ENCODE measurements at places on chromosomes 12 and 14.
A peak's percentile ranks its signal among the peaks of the same experiment; 100 is the strongest.

DNA sequence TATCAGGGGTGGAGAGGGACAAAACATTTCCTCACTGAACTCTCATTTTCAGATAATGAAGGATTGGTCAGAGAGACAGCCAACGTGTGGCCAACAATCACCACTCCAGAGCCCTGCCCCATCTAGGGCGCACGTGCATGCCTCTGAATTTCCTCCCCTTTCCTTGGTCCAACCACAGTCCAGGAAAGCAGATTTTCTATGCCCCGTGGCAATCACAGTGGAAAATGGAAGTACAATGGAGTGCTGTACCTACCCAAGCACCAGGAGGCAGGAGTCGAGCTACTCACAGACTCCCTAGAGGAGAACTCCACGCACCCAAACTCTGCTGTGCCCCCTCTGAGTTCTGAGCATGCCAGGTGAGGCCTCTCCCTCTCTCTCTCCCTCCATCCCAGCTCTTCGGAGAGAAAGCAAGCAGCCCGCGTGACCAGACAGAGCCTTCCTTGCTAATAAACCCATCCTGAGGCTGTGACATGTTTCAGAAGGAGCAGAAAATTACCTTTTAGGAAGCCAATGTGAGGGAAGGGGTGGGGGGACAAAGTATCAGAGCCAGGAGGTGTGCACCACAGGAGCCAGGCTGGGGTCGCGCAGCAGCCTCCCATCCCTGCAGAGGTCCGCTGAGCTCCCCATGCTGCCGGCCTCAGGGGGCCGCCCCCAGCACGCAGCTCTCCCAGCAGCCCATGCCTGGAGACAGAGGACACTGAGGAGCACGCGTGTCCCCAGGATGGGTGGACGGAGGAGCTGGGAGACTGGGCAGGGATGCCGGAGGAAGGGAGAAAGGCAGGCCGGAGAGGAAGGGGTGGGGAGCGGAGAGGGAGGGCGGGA is 73.4 kb downstream of the PITPNM2 start:
- DNase-seq: no peak

GRCh38 chr12:18851271-18851670 is 113.4 kb downstream of the CAPZA3 start:
- DNase-seq: no peak

- no peak for DNase-seq
Observed at GRCh38 chr14:103195828-103196615, 72.8 kb downstream of the TNFAIP2 start.

- DNase-seq: no peak
Observed at GRCh38 chr12:98127336-98127679, 388.1 kb upstream of the TMPO start.

GRCh38 chr14:64502887-64503433 is 678 bp downstream of the ZBTB25 start:
- DNase-seq: peak; percentile 28

- DNase-seq: no peak
Observed at GRCh38 chr14:53850714-53851296, 105.8 kb downstream of the BMP4 start.

DNA sequence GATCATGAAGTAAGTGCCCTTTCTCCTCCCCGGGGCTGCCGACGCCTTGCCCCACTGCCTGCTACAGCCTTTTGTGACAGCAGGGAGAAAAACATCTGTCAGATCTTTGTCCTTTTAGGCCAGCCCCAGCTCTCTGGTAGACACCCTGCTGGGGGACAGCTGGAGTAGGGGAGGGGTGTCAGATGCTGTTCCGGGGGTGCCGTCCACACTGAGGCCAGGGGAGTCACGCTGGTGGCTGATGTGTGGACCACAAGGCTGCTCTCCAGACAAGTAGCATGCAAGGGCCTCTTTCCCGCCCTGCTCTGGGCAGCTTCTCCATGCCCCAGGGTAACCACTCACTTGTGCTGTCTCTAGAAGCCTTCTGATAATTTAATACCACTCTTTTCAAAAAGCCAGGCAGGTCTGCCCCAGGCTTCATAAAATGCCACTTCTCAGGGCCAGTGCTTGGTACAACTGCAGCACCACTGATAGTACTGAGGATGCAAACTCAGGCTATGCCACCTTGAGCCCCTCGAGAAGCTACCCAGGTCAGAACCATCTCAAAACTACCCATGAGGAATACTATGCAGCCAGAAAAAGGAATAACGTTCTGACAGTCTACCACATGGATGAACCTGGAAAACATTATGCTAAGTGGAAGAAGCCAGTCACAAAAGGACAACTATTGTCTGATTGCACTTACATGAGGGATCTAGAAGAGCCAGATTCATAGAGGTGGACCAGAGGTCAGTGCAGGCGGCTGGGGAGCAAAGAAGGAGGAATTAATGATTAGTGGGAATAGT is 66.0 kb upstream of the RIN3 start:
- DNase-seq: no peak

DNA sequence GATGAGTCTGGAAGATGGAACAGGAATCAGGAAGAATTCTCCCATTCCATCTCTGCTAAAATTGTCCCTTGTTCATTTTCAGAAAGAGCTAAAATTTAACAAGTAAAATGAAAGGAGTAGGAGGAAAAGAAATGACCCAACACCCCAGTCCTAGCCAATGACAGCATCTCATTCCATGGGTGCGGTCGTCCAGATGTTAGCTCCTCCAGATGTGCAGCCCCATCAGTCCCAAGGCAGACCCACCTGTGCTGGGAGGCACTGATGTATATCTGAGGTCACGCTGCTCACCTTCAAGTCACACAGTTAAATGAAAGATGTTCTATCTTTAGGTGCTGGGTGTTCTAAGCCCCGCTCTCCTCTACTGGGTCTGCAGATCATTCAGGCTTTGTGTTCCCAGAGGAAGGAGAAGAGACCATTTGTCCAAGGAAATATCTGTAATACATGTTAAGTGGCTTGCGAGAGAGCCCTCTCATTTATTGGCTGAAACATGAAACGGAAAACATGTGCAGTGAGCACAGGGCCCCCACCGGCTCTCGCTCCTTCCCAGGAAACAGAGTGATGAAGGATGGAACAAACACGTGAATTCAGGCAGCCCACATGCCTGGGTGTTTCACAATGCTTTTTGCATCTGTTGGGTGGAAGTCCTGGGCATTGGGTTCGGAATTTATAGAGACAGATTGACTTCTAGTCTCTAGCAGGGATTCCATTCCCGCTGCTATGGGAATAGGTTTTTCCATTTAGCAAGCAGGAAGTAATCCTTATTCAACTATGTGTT is 294.6 kb downstream of the NUAK1 start:
- no peak for DNase-seq

GRCh38 chr12:61870658-61871484 is 389.3 kb upstream of the USP15 start:
- peak; percentile 7 for DNase-seq

- no peak for DNase-seq
Observed at GRCh38 chr14:68657300-68658028, 135.4 kb downstream of the ZFP36L1 start.

DNA sequence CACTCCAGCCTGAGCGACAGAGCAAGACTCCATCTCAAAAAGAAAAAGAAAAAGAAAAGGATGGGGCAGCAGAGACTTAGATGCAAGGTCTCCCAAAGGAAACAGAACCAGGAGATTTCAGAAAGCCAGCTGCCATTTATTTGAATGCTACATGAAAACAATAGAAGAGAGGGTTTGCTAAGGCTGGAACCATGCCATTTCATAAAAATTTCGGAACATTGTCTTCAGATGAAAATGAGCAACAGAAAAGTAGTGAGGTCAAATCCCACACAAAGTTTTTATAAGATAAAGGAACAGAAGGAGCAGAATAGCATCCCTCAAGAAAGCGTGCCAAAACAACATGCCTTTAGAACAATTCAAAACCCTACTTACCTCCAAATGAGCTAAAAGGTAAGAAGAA is 175.3 kb downstream of the ETV6 start:
- DNase-seq: no peak

- no peak for DNase-seq
Observed at GRCh38 chr12:101498252-101498651, 23.1 kb downstream of the SPIC start.

- DNase-seq: no peak
Observed at GRCh38 chr12:94817695-94818075, 167.3 kb upstream of the TMCC3 start.

DNA sequence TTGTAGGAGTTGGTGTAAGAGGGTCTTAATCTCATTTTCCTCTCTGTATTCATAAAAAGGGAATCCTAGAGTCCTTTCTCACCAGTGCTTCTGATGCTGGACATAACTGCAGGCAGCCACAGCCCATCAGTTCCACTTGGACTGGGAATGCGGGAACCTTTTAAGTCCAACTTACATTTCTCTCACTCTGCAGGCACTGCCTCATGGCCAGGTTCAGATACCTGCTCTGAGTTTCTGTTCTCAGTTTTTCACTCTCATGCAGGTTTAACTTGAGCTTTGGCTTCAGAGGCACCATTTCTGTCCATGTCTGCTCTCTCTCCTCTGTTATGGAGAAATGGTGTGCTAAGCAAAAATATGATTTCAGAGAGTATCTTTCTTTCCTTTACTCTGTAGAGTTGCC is 4.2 kb downstream of the ACVR1B start:
- DNase-seq: no peak

- DNase-seq: no peak
Observed at GRCh38 chr12:49968471-49968870, 4.3 kb upstream of the AQP6 start.

DNA sequence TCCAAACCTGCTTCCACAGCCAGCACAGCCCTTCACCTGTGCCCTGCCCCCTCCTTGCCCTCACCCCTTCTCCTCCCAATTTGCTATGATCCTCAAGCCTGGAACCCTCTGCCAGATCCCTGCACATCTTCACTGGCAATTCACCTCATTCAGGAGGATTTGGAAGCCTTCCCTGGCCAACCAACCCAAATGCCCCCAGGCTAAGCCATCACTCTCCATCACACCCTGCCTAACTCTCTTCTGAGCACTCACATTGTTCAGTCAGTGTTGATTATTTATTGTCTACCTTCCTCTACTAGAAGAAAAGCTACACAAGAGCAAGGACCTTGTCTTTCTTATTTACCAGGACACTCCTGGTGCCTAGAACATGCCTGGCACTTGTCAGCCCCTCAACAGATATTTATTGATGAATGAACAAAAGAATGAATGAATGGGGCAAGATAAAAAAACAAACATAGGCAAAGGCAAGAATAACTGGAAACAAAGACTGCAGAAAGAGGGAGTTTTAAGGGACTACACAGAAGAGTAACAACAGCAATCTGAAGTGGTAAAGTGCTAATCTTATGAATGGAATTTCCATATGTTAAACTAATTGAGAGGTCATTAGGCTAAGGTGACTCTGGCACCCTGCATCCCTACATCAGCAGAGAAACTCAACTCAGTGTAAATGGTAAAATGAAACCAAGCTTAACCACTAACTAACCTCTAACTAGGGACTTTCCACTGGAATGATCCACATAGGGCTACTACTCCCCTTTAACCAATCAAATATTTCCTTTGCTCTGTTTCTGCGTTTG is 33.4 kb downstream of the TMTC1 start:
- no peak for DNase-seq

DNA sequence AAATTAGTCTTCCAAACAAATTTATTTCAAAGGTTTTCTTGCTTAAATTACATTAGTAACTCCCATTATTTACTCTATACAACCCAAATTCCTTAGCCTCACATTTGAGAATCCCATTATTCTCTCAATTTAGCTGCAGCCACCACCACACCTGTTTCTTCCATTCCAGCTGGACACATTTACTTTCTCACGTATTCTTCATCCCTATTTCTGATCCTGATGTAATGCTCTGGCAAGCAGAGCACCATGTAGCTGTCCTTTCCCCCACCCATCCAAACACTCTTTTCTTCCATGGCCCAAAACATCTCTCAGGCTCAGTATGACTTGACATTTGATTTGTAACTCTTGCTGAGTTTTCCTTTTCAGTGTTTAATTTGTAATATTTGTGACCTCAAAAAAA is 240.2 kb upstream of the CLEC14A start:
- no peak for DNase-seq

DNA sequence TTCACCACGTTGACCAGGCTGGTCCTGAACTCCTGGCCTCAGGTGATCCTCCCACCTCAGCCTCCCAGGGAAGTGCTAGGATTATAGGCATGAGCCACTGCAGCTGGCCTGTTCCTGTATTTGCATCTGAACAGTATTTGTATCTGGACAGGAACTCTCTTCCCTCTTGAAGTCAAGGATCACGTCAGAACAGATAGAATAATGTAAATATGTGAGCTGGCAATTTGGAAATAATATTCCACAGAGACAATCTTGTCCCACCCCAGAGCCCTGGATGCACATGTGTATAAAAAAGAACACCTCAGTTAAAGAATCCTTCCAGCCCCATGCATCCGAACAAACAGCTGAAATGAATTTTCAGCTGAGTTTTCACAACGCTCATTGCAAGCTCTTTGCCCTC is 118.3 kb downstream of the VEZT start:
- no peak for DNase-seq

DNA sequence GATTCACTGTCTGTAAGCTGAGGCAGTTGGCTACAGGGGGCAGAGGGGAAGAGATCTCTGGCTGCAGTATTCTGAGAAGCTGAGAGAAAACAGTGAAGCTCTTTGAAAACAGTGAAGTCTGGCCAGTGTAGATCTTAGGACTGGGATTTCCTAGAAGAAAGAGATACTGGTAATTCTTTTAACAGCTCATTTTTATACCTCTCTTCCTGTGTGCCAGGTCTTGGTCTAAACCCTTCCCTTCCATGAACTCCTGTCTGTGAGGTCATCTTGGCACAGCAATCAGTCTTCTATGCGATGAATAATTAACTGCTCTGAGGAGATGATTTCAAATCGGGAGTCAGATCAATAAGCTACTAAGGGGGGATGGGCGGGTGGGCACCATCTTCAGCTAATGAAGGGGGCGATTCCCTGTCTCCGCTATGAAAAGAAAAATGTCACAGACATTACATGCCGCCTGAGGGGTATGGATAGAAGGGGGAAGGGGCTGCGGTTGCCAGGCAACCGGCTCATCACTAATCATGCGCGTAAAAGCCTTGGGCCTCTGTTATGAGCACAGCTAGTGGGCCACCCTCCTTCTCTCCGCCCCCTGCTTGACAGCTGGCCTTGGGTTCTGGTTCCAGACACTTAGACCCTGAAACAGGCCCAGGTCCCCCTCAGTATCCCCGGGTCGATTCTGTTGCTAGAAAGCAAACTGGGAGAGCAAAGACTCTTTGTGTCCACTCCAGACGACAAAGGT is 75.3 kb upstream of the CEP83 start:
- no peak for DNase-seq

DNA sequence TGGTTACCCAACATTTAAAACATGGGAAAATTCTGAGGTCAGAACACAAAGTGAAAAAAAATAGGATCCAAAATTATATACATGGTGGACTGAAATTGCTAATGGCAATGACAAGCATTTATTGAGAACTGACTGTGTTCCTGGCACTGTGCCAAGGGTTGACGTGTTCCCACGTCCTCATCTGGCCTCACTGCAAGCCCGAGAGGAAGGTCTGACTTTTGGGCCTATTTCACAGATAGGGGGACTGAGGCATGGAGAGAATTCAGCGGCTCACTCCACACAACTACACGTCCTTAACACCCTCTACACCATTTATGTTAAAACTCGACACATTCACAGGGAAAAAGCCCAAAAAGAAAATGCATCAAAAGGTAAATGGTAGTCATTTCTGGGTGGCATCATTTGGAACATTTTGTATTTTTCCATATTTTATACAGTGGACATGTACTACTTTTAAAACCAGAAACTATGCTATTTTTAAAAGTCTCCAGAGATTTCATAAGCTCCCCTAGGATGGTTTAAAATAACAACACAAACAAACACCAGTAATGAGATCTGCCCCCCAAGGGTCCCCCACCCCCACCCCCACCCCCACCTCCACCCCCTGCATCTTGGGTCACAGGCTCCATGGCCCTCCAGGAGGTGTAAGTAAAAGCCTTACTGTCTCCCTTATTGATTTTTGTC is 27.7 kb downstream of the CLMN start:
- DNase-seq: peak; percentile 20
